Right hindlimb (tissue), 1 donor: ENCODE measurements at places on chromosomes 5 and 9.

DNA sequence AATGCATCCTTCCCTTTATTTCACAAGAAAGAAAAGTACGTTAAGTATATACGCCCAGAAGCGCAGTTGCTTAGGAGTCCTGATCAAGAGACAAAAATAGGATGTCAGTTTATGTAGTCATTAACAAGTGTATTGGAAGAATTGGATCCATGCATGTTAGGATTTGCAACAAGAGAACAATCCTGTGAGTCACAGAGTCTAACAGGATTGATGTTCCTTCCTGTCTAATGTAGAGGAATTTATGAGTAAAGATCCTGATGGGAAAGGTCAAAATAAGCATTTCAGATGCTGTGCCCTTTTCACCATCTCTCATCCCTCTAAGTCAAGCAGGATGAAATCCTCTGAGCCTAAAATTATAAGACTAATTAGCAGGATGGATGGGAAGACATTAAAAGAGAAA, 406.0 kb upstream of the GRIA1 start:
- DNase-seq, result no peak

DNA sequence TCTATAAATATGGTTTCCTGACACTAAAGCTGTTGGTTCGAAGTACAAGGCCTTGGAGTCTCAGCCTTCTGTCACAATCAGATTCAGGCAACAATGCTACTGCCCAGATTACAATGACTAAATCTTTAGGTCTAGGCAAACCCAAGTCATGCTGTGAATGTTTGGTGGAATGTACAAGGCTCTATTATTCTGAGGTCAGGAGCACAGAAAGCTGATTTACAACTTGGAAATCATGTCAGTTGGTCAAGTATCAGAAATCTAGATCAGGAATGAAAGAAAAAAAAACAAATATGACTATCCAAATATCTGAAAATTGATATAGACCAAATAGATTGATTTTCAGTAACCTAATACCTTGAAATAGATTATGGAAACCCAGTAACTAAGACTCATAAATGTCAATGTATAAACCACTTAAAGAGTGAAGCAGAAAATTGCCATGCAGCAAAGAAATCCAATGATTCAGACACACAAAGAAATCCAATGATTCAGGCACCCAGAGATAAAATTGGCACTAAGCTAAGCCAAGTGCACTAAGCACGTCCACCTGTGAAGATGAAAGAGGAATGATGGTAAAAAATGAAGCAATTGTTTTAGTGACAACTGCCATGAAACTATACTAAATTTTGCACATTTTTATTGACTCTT, 588.0 kb upstream of the TUSC1 start:
- DNase-seq, result no peak

GRCh38 chr5:112124788-112125187, 294.3 kb downstream of the EPB41L4A start:
- no peak for DNase-seq

DNA sequence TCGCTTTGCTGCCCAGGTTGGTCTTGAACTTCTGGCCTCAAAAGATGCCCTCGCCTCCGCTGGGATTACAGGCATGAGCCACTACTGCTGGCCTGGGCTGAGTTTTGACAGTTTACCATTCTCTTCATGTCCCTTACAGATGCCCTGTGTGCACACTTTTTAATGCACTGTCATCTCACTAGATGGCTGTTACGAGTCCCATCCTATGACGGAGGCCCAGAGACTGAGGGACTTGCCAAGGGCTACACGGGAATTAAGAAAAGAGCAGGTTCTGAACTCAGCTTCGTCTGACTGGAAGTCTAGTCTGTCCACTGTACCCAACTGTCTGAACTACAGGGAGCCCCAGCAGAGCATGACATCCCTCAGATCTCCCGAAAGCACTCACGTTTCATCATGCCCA, 63.9 kb downstream of the ARHGEF37 start:
- no peak for DNase-seq

DNA sequence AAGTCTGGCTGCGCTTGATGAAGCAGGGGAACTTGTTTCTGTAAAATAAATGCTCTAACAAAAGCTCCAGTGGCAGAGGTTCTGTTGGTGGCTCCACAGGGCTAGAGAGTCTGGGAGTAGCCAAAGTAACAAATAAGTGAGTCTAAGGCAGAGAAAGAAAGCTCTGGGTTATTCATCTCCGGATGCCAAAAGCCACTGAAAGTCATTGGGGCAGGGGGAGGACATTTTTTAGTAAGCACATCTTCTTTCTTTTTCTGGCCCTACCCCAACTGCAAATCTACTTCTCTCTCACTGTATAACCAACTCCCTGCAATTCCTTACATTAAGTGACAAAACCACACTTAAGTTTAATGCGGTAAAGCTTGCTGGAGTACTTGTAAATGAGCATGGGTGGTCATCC, 141.6 kb downstream of the INSYN2B start:
- no peak for DNase-seq

DNA sequence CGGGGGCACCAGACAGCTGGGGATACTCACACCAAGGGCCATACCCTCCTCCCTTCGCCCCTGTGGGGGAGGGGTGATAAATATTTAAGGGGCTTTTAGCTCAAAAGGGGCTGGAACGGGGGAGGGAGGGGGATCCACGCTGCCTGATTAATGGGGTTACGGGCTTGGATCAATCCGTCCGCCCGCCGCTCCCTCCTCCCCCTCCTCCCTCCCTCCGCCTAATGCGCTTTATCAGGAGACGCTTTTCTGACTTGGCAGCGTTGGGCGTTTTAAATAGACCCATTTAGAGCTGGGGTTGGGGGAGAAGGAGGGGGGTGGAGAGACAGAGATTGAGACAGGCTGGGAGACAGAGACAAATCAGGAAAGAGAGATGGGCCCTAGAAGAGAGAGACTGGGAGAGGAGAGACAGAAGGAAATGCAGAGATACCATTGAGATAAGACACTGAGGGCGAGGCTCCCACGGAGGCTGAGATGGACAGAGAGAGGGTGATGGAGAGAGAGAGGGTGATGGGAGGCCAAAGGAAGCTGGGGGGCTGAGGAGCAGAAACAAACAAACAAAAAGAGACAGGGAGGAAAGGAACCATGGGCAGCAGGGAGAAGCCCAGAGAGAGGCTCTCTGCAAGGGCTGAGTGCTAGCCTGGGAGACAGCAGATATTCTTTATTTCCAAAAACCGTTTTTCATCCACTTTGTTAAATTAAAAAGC, 10.3 kb downstream of the CNTFR start:
- no peak for DNase-seq

- peak; percentile 53 for DNase-seq
These were observed 10.7 kb upstream of the CERCAM start for GRCh38 chr9:128409978-128410377.
